ENCODE measurements at places on chromosomes 5 and 9.

GRCh38 chr9:123131993-123132392 is 98.5 kb downstream of the GPR21 start:
- DNase-seq = no peak

- no peak for DNase-seq
Measured at GRCh38 chr9:14433351-14434157, 119.6 kb upstream of the NFIB start.

DNA sequence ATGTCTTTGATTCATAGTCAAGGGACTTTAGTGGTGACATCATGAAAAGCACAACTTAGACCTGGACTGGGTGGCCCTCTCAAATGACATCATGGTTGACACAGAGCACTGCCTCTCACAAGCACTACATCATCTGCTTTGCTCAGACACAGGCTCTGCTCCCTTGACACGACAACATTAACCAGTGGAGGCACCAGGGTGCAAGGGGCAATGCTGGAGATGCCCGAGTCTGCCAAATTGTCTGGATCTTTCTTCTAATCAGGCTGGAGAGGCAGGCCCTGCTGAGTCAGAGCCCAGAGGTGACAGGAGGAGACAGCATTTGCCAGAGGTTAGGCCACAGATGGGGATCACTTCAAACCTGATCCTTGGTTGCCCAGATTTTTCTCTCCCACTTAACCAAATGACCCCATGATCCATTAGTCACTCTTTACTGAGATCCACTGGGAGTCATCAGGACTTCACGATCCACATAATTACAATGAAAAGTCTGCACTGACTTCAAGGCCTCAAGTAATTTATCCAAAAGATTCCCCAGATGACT is 174.4 kb downstream of the SLIT3 start:
- DNase-seq = no peak

DNA sequence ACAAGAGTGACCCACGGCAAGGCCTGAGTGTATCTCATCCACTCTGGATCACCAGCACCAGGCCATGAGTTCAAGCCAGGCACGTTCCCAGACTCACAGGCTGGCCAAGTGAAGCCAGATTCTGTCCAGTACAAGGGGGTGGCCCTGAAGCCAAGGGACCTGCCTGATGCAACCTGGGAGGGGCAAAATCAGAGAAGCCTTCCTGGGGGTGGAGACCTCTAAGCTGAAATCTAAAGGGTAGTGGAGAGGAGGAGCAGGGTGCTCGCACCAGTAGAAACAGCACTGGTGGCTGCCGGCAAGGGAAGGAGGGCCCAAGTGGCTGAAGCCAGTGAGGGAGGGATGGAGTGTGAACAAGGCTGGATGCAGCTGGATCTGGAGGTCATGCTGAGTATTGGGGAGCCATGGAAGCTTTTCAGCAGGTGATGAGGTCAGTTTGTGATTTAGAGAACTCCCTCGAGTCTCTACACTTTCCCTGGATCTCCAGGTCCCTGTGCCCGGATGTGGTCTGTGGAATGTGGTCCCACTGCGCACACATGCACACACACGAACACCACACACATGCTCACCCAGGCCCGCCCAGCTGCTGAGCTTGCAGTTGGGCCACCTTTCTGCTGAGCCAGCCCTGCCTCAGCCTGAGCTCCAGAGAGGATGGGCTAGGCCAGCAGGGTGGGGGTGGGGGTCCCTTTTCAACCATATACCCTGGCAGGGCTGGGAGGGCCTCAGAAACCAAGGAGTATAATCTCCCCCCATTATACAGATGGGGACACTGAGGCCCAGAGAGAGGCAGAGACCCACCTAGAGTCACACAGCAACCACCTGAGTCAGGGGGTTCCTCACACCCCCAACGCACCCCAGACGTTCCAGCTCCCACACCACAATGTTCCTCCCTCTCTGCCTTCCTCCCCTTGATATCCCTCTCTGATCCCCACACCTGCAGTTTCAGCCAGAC is 1.6 kb downstream of the PIP5KL1 start:
- no peak for DNase-seq

GRCh38 chr9:38382141-38382540 is 10.4 kb upstream of the ALDH1B1 start:
- DNase-seq = no peak

GRCh38 chr9:33946779-33947535 is 101.7 kb downstream of the UBAP2 start:
- DNase-seq = no peak

DNA sequence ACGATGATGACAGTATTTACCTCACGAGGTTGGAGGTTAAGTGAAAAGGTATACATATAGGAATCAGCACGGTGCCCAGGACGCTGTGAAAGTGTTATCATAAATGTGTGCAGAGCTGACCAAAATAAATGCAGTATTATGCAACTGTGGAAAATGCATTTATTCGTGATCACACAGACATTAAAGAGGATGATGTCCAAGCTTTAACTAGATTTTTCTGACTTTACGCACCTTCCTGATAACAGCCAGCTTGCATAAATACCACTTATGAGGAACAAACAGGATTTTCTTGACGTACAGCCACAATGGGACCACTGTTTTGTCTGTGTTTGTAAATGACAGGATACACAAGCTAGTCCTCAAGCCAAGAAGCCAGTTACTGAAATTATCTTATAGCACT is 71.4 kb upstream of the ATP10B start:
- DNase-seq = no peak

DNA sequence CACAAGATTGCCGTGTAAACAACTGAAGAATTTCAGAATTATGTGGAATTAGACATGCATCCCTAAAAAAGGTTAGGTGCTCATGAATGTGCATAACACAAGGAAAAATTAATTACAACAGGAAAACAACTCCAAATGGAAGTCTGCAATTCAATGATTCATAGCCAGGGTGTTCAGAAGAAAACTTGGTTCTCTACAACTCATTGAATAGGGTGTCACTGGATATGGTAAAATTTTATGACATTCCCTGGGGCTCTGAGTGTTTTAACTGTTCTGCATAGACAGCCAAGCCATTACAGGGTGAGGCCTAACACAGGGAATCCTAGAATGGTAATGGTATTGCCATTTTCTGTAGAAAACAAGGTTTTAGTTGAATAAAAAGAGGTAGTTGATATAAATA is 24.4 kb upstream of the ZSWIM6 start:
- no peak for DNase-seq

DNA sequence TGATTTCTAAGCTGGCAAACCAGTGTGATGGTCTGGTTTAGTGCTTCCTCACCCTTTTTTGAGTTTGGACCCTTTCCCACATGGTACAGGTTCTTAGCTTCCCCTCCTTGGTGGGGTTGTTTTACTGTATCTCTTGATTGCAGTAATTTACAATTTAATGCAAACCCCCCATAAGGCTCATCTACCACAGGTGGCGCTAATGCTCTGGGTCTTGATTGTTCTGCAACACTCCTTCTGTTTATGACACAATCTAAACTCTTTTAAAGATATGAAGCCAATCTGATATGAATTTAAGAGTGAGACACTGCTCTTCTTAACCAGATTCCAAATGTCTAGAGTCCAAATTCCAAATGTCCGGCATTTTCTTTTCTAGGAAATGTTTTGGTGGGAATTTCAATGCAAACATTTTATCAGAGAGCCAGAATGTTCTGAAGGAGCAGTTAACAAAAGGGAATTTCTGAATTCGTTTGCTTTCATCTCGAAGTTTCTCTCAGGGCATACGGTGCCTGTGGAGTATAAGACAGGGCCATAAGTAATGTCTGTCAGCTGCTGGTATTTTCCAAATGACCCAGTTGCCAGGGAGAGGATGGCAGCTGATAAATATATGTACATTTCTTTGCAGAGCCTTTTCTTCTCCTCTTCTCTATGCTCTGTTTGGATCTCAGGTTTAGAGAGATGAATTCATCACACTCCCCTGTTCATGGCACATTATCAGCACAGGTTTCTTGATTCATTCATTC is 246.8 kb downstream of the ARHGAP26 start:
- DNase-seq = no peak

DNA sequence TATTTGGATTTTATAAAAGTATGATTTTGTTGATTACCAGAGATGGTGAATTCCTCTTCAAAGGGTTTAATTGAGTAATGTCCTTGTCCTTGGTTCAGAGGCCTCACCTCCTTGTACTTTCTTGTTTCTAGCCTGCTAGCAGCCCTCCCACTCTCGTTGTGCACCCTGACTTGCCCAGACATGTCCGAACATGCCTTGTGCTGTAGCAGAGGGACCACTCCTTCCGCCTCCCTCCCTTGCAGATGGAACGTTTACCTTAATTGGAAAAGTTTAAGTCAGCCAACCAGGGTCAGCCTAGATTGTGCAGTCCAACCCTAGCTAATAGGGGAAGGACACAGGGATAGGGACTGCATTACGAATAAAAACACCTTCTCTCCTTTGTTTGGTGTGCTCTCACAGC is 406.9 kb upstream of the NMUR2 start:
- no peak for DNase-seq

- DNase-seq = no peak
Measured at GRCh38 chr9:106893088-106893487, 30.1 kb downstream of the ZNF462 start.

DNA sequence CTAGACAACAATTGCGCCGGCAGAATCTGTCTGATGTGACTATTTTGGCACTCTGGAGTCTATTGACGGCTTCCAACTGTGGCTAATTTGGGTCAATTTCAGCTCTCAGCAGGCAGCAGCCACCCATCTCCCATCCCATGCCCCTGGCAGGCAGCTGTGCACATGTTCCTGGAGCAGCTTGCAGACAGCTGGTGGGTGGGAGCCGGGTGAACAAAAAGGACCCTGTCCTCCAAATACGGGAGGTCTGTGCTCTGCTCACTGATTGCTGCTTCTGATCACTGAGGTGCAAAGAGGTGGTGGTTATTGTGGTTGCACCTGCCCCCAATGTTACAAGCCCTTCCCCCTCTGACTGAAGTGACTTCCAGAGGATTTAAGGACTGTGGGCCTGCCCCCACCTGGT is 45.0 kb upstream of the N4BP3 start:
- DNase-seq = no peak

GRCh38 chr9:78921341-78921740 is 624.4 kb downstream of the PSAT1 start:
- DNase-seq = no peak

DNA sequence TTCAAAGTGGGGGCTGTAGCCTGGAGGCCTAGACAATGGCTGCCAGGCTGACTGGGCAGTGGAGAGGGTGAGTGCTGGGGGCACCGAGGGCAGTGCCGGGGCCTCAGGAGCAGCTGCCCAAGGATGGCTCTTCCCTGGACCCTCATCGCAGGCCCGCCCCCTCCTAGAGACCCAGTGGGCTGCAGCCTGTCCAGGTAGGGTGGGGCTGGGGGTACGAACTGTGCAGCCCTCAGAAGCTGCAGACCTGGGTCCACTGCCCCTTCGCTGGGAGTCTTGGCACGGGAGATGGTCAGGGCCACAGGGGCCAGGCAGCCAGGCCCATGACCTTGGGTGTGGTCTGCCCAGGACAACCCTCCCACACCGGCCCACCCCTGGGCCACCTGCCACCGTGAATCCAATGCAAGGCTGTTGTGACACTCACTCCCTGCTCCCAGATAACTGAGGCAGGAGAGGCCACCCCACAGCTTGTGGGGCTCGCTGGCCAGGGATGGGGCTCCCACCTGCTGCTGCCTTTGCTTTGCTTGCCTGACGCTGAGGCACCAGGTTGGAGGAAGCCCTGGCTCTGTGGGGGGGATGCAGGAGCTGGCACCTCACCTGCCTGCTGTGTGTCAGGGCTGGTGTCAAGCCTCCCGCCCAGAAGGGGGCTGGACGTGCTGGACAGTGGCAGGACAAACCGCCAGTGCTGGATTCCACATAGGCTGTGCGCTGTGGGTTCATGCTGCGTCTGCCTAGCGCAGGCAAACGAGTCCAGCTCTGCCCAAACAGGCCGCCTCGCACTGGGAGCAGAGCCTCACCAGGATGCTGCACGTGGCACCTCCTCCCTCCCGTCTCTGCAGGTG is 23.1 kb upstream of the SLC9A3 start:
- DNase-seq = no peak

- no peak for DNase-seq
Measured at GRCh38 chr5:169652057-169652456, 15.0 kb downstream of the DOCK2 start.

GRCh38 chr5:43312076-43312661 is 1.0 kb downstream of the HMGCS1 start:
- no peak for DNase-seq

- DNase-seq = peak; percentile 28
Measured at GRCh38 chr9:122213589-122214413, 15.0 kb downstream of the LHX6 start.

DNA sequence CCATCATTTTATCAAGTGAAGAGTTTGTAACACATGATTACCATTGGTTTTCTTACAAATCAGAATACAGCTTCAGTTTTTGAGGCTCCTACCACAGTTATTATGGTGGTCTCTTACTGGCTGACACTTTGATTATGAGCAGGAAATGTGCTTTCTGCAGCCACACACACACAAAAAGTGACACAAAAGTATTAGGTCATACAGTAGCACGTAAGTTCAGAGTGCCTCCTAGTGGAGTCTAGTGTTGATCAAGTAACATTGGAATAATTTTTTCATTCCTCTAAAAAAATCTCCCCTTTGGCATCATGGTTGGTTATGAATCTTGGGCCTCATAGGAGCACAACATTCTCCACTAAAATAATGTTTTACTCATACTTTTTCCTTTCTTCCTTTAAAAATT is 37.6 kb downstream of the PAM start:
- DNase-seq = no peak

DNA sequence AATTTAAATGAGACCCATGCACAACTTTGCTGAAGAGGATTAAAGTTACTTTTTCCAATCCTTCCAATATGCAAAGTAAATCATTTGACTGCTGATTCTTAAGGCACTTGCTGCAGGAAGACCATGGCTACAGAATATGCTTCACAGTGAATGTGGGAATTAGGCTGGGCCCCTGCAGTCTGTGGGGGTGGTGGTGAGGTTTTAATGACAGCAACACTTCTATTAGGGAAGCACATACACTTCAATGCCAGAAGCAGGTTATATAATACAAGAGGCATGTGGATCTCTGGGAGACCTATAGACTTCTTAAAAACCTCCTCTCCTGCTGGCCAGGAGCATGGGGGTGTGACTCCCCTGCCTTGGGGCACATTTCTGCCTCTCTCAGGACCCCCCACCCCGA is 124.5 kb upstream of the KLF9 start:
- no peak for DNase-seq

Data from activated CD4-positive, alpha-beta T cell treated with anti-CD3 and anti-CD28 coated beads for 1 hour (primary cell).